Stimulated activated CD4-positive, alpha-beta T cell treated with anti-CD3 and anti-CD28 coated beads, Interleukin-4, amount 100 ng/mL, for 24 hours (primary cell): ENCODE measurements at places on chromosomes 16 and 17.

DNA sequence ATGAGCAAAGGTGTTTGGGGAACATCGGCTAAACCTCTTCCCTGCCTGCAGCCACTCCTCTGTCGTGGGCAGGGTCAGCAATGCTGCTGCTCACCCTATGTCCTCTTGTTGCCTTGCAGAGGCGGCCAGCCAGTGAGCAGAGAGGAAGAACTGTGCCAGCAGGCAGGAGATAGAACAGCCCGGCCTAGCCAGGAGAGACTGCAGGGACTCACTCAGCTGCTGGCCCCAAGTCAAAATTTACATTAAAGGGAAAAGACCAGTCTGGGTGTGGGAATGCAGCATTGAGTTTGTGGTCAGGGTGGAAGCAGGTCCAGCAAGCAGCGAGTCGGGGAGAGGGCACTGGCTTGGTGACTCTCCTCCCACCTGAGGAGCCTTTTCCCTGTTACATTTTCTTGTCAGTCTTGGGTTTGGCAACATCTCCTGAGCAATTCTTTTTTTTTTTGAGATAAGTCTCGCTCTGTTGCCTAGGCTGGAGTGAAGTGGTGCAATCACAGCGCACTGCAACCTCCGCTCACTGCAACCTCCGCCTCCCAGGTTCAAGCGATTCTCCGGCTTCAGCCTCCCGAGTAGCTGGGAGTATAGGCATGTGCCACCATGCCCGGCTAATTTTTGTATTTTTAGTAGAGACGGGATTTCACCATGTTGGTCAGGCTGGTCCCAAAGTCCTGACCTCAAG, 22.7 kb downstream of the LIG3 start:
- no peak for DNase-seq

- DNase-seq, result no peak
Observed at GRCh38 chr17:77742579-77742978, 215.9 kb upstream of the TNRC6C start.

- no peak for DNase-seq
Observed at GRCh38 chr17:41475421-41475820, 5.5 kb downstream of the KRT35 start.

GRCh38 chr17:48012151-48012520, 25.5 kb downstream of the COPZ2 start:
- DNase-seq, result peak; percentile 54

- DNase-seq, result no peak
Observed at GRCh38 chr16:15835136-15835878, 21.5 kb downstream of the MYH11 start.
